NCI-H1105 treated with DMSO at 0.1 percent for 48 hours (cell line): ENCODE measurements at places on chromosomes 13 and 19.

DNA sequence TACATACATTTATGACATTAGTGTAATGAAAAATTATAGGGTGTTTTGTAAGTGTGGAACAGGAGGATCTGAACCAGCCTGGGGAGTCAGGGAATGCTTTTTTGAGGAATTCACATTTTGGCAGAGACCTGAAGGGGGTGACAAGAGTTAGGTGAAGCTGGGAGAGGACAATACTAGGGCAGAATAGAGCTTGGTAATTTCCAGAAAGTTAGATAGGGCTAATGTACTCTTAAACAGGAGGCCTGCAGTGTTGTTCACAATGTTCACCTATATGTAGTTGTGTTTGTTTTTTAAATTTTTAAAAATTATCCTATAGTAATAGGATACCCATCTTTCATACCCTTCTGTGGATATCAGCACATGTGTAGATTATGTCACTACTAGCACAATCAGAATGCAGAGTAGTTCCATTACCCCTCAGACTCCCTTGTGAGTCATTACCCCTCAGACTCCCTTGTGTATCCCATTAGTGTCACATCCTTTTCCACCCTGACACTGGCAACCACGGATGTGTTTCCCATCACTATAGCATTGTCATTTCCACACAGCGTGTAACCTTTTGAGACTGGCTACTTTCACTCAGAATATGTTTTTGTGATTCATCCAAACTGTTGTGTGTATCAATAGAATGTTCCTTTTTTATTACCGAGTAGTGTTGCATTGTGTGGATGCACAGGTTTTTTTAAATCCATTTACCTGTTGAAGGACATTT lies 43.1 kb downstream of the PCCA start:
- DNase-seq = no peak

GRCh38 chr13:64884976-64885375 lies 2345.2 kb downstream of the PCDH9 start:
- DNase-seq = no peak

- peak; percentile 9 for DNase-seq
Observed at GRCh38 chr13:31009166-31009565, 76.7 kb downstream of the TEX26 start.

DNA sequence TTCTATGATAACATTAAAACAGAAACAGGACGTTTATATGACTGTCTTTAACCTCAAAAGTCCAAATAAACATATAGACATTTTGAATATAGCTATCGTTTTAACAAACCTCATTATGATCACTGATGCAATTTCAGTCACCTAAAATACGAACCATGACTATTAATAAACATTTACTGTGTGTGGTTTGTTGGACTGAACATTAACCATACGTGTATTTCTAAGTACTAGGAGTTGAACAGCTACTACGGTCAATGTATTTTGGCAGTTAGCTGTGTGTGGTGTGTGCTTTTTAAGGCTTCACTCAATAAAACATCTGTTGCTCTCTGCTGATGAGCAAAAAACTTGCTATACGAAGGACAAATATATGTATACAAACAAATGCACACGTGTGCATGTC lies 281.4 kb downstream of the ABCC4 start:
- DNase-seq = no peak

- no peak for DNase-seq
Observed at GRCh38 chr19:57419439-57419838, 8.5 kb downstream of the ZNF17 start.
